ENCODE measurements at places on chromosomes 11 and 22.

DNA sequence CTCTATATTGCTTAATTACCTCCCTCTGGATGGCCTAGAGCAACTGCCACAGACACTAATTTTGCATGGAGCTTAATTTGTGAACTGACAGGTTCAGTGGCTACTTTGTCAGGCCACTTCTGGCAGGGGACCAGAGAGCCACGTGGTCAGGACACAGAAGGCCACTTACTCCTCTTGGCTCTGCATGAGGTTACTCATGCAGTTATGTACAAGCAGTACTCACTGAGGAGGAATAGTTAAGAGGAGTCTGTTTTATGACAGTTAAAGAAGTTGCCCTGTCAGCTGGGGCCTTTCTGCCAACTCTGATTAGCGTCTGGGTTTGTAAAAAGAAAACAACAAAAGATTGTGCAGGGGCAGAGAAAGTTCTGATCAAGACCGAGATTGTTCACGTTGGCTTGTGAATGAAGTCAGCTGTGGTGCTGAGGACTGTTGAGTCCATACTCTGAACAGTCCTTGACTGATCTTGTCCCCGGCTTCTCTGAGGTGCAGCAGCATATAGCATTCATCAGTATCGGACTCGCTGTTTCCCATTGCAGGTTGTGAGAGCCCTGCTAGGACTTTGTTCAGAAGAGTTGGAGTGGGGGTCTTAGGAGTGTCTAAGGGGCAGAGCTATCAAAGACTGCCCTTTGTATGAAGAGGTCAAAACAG, 41.4 kb downstream of the PPFIBP2 start:
- DNase-seq, result no peak

DNA sequence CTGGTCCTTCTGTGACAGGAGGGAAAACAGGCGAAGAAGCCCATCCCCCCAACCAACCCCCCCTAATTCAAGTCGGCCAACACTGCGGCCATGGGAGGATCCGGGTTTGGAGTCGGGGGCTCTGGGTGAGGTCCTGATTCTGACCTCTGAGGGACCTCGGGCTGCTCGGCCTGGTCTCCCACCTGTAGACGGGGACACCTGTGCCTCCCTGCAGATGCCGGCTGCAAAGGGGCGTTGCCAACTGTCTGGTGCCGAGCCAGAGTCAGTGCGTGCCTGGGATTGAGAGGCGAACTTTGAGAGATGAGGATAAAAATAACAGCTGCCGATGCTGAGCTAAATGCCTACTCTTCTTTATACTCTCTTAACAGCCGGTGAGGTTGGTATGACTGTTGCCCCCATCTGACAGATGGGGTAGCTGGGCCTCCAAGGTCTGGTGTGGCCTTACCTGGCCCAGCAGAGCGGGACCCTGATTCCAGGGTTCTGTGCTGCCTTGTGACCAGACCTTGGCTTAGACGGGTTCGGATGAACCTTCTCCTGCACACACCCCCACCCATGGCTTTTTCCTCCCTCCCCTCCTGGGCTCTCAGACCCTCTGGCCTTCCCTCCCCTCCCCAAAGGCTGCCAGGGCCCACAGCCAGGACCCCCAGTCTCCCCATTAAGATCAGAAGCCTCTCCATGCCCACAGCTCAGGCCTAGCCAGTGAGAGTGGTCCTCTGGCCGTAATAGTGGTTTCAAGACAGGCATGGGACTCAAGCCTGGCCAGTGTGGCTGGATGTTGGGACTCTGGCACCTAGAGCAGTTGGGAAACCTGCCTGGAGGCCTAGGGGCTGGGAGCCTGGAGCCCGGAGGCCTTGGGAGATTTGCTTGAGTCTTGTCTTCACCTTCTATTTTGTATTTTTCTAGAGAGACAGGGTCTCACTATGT, 41.7 kb downstream of the KCNJ4 start:
- DNase-seq, result no peak

- DNase-seq, result no peak
Observed at GRCh38 chr11:31834237-31834636, 23.1 kb upstream of the PAX6 start.

- no peak for DNase-seq
Observed at GRCh38 chr11:75689863-75690609, 21.2 kb upstream of the MAP6 start.

DNA sequence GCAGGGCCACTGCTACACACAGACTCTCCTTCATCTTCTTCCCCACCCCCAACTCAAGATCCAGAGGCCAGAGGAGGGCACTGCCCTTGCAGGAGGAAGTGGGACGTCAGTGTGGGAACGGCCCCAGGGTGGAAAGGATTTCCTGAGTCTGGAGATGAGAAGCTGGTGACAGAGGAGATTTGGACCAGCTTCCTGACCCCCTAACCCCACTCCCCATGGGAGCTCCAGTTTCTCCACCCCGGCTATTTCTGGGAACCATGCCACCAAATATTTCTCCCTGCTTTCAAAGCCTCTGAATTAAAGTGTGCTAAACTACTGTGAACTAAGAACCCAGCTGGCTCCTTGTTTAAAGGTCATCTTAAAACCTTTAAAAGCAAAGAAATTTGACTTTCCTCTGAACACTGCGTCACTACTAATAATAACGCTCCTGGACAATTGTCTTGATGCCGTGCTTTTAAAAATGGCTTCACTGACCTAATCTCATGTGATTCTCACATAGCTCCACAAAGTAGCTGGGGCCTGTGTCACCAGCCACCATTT, 46.6 kb downstream of the CWC15 start:
- no peak for DNase-seq

DNA sequence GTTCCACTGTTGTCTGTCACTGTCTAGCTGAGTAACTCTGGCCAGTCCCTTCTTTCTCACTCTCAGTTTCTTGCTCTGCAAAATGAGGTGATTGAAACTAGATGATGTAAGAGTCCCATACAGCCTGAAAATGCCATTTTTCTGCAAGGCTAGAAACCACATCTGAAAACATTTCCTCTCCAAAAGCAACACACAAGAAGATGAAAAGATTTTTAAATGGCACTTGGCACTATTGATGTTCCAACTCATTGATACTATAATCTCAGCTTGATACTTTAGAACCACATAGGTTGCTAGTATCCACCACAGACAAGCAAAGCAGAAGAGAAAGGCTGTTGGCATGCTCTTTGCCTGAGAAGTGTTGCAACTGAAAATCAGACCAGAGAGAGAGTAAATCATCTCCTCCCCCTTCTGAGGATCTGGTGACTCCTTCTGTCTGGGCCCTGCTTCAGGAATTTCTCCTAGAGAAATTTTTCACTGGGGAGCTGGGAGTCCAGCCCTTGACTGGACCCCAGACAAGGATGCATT, 1217.9 kb downstream of the LRRC4C start:
- no peak for DNase-seq

- no peak for DNase-seq
Observed at GRCh38 chr22:44664149-44664548, 37.9 kb upstream of the PRR5 start.

GRCh38 chr11:123183391-123184099, 11.5 kb downstream of the CLMP start:
- no peak for DNase-seq

- no peak for DNase-seq
Observed at GRCh38 chr11:57873196-57873911, 111.8 kb downstream of the CTNND1 start.

DNA sequence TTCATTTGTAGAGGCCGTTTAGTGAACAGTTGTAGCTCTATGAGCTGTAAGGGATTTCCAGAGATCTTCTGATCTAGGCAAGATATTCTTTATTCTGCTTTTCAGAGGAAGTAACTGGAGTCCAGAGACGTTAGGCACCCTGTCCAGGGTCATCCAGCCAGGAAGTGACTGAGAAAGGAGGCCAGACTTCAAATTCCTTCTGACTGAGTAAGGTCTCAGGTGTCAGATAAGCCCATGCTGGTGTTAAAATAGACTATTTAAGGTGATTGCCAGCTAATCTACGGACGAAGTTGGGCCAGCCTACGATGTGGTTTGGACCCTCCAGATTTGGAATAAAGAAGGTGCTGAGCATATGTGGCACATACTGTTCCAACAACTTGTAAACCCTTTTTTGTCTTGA, 54.6 kb downstream of the GRIK4 start:
- no peak for DNase-seq

DNA sequence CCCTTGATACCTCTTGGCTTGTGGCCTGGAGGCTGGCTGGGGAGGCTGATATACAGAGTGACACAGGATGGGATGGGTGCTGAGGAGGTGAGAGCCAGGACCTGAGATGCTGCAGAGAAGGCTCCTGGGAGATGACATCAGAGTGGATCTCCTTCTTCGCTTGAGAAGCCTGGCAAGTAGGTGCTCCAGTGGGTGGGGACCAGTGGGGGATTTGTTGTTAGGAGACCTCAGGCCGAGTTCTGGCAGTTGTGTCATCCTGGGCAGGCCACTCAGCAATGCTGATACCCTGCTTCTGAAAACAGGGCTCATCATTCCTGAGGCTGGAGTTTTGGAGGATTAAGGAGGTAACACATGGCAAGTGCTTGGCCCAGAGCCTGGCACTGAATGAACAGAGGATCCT, 1.9 kb upstream of the NDUFV1 start:
- no peak for DNase-seq

- no peak for DNase-seq
Observed at GRCh38 chr22:30650508-30651116, 15.0 kb downstream of the SLC35E4 start.
